ACHN (cell line): ENCODE measurements at places on chromosomes 3 and 15.

GRCh38 chr3:113278599-113278955, 67.2 kb downstream of the BOC start:
- DNase-seq: no peak

- DNase-seq: no peak
These were observed 295.7 kb upstream of the WNT5A start for GRCh38 chr3:55782807-55783206.

- peak; percentile 70 for DNase-seq
These were observed 301.0 kb upstream of the TBL1XR1 start for GRCh38 chr3:177498037-177498857.

- DNase-seq: no peak
These were observed 169.5 kb upstream of the ROPN1 start for GRCh38 chr3:124161448-124161847.

DNA sequence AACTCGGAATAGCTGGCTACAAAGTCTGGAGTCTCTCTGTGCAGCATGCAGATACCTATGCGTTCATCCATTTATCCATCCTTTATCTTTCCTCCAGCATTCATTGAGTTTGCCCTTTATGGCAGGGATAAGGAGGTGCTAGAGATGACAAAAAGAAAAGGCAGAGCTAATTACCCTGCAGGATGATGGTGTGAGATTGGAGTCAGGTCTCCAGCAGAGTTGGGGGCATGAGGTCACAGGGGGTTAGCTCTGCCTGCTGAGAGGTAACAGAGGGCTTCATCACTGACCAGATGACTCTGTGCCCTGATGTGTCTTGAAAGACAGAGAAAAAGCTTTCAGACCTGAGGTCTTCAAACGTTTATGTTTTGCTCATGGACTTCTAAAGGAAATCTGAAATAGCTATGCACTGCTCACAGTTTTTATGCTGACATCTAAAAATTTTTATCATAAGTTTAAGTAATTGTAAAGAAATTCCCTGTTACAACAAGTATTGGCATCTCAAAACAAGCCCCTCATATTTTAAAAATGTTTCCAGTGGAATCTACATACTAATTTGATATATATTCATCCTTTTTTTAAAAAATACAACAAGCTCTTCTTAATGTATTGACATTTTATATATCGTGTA, 132.3 kb upstream of the ANKRD28 start:
- DNase-seq: no peak

- DNase-seq: no peak
These were observed 224.0 kb downstream of the CHL1 start for GRCh38 chr3:420584-420983.

- no peak for DNase-seq
These were observed 6.3 kb downstream of the TM4SF18 start for GRCh38 chr3:149327156-149327555.

- DNase-seq: no peak
These were observed 607.1 kb upstream of the BCHE start for GRCh38 chr3:166444336-166444735.

- DNase-seq: peak; percentile 28
These were observed 10.7 kb downstream of the RPLP1 start for GRCh38 chr15:69463182-69463756.
